ENCODE measurements at places on chromosomes 4 and X. TPM values are rescaled to one million over a fixed set of nuclear protein-coding genes. Genes with fewer than 3 reads are reported as not detected.

- H3K4me1 ChIP-seq, result no peaks in the 10 kb centered on the region
- DNase-seq, result peak; percentile 45
These were observed 25.3 kb downstream of the BTC start for GRCh38 chr4:74768857-74769525.

DNA sequence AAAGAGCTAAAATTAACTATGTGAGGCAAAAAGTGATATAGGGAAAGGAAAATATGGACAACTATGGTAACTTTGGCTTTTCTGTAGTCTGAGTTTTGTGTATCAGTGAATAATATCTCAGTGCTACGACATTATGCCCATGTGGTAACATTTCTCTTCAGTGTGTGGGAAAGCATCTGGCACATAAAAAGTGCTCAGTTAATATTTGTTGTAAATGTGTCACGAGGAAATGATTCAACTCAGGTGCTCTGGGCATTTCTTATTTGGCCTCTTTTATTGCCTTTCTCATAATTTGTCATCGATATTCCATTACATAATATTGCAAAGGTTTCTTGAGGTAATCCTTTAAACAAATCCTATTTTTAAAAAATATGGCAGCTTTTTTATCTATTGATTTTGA lies 17.6 kb downstream of the OFD1 start:
- H3K27me3 ChIP-seq, result no peaks in the 10 kb centered on the region
- no peak overlapping the region for H3K4me3 ChIP-seq
- H3K4me1 ChIP-seq, result no peaks in the 10 kb centered on the region
- H3K27ac ChIP-seq, result no peak overlapping the region
- DNase-seq, result no peak

DNA sequence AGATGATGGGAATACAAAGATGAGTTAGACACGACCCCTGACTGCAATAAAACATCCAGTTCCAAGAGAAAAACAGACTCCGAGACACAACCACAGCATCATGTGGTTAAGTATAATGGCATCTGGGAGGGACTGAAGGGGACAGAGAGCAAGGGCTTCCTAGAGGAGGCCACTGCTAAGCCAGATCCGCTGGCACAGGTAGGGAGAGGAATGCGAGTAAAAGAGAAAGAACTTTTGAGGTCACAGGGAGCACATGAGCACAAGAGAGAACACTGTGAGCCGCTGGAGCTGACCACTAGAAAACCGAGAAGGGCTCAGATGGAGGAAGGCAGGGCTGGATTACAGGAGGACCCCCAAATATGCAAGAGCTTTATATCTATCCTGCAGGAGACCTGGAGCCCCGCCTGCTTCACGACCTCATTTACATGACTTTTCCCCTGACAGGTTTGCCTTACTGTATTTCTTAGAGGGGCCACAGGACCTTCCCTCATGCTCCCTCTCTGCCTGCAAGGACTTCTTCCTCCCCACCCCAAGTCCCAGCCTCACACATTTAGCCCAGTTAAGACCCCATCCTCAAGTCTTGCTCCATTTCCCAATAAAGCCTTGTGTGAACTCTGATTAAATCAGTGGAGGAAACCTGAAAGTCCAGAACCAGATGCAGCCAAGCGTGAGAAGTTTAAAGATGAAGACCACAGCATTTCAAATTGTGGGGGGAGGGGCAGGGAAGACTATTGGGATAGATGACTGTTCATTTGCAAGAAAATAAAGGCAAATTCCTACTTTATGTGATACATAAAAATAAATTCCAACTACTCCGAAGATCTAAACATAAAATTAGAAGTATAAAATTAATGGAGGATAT lies 29.6 kb downstream of the MFAP3L start:
- H3K4me3 ChIP-seq, result no peak overlapping the region
- DNase-seq, result no peak
- H3K27ac ChIP-seq, result no peak overlapping the region

Gene ITIH6
- total RNA-seq, result not detected

DNA sequence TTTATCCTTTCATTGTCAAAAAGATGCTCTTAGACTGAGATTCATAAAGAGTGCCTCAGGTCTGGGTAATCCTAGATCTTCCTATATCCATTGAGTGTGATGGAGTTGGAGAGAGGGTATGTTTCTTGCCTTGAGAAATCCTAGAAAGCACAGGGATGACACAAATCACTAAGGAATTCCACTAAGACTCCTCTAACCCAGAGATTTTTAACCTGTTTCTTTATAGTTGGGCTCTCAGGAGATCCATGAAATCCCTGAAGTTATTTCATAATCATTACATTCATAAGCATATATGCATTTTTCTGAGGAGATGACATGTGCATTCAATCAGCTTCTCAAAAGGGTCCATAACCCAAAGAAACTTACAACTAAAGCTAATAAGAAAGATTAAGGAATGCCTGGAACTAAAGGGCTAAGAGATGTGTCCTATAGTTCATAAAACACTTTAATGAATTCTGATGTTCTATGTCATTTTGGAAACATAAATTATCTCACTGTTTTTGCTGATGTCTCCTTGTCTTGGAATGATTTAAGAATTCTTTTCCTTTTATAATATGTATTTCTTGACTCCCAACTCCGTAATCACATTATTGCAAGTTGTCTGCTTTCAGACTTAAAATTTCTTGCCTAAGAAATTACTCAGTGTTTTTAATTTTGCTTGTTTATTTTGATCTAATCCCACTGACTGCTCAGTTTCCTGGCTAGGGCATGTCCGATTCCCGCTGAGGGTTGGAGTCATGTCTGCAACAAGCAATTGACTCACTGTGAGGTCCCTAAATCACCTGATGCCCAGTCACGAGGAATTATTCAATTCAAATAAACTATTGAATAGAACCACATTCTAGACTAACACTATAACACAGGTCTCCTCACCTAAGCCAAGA lies 2.8 kb upstream of the AMTN start:
- no peaks in the 10 kb centered on the region for H3K36me3 ChIP-seq
- no peaks in the 10 kb centered on the region for H3K27me3 ChIP-seq
- no peak overlapping the region for H3K27ac ChIP-seq
- H3K4me1 ChIP-seq, result no peaks in the 10 kb centered on the region

- H3K4me3 ChIP-seq, result no peak overlapping the region
- H3K4me1 ChIP-seq, result no peaks in the 10 kb centered on the region
- H3K27me3 ChIP-seq, result no peaks in the 10 kb centered on the region
- peak; percentile 78 for DNase-seq
These were observed 80.3 kb upstream of the LSM6 start for GRCh38 chr4:146095091-146095690.

Gene TSPAN7
- 12.3 TPM for total RNA-seq

DNA sequence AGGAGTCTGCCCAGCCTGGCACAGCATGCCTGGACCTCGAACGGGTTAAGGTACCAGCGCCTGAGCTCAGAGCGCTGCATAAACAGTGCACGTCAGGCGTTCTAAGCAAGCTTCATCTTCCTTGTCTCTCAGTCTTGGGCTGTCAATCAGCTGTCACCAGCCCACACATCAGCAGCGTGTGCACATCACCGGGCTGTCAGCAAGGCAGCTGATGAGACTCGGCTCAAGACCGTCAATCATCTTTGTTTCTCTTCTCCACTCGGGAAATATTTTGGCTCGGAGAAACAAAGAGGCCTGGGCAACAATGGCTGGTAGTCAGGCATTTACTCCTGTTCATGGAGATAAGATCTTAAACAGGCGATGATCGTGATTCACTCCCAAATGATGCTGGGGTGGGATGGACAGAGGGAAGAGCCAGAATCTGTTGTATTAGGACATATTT lies 141.3 kb downstream of the LDB2 start:
- peaks cover 16% of the 10 kb centered on the region for H3K4me1 ChIP-seq
- H3K27me3 ChIP-seq, result no peaks in the 10 kb centered on the region
- no peaks in the 10 kb centered on the region for H3K36me3 ChIP-seq
- H3K4me3 ChIP-seq, result no peak overlapping the region
- H3K27ac ChIP-seq, result no peak overlapping the region

DNA sequence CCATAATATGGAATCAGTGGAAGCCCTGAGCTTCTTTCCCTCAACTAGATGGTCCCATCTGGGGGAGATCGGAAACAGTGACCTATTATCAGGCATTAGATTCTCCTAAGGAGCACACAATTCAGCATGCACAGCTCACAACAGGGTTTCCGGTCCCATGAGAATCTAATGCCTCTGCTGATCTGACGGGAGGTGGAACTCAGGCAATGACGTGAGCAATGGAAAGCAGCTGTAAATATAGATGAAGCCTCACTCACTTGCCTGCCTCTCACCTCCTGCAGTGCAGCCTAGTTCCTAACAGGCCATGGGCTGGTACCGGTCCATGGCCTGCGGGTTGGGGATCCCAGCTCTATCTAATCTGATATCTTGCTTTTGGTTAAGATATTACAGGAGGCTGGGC lies 88.9 kb downstream of the COX7B2 start:
- H3K27ac ChIP-seq, result no peak overlapping the region
- no peak for DNase-seq
- no peaks in the 10 kb centered on the region for H3K36me3 ChIP-seq
- H3K4me1 ChIP-seq, result no peaks in the 10 kb centered on the region
- no peak overlapping the region for H3K4me3 ChIP-seq
- no peaks in the 10 kb centered on the region for H3K27me3 ChIP-seq

DNA sequence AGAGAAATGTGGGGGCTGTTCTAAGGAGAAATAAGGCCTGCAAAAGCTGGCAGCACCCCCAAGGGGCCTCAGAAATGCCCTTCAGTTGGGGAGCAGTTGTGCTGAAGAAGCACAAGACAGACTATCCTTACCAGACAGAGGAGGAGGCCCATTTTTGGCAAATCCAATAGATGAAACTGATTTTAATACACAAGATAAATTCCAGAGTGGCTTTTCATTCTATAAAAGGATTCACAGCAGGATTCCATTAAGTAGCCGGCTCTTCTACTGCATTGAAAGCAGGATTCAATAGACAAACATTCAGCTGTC lies 8.1 kb downstream of the SEPTIN6 start:
- no peaks in the 10 kb centered on the region for H3K4me1 ChIP-seq
- no peaks in the 10 kb centered on the region for H3K27me3 ChIP-seq
- peak overlapping the region; percentile 77 for H3K27ac ChIP-seq
- H3K4me3 ChIP-seq, result no peak overlapping the region
- DNase-seq, result no peak

- H3K27me3 ChIP-seq, result no peaks in the 10 kb centered on the region
- no peaks in the 10 kb centered on the region for H3K36me3 ChIP-seq
- peak overlapping the region; percentile 72 for H3K27ac ChIP-seq
- H3K4me3 ChIP-seq, result no peak overlapping the region
- H3K4me1 ChIP-seq, result peaks cover 5% of the 10 kb centered on the region
These were observed 89.3 kb upstream of the USP38 start for GRCh38 chr4:143095447-143095846.

Gene TMEM47
- 31.2 TPM for total RNA-seq

GRCh38 chrX:1466232-1466661 lies 13.5 kb upstream of the ASMTL start:
- H3K4me3 ChIP-seq, result no peak overlapping the region
- DNase-seq, result no peak

GRCh38 chr4:4260185-4260751 lies 12.2 kb upstream of the TMEM128 start:
- no peak overlapping the region for H3K4me3 ChIP-seq
- H3K27me3 ChIP-seq, result no peaks in the 10 kb centered on the region
- H3K27ac ChIP-seq, result no peak overlapping the region
- H3K36me3 ChIP-seq, result no peaks in the 10 kb centered on the region

Data from hepatocyte (in vitro differentiated cells).